ENCODE measurements at places on chromosomes 2 and 18. TPM values are rescaled to one million over a fixed set of nuclear protein-coding genes. Genes with fewer than 3 reads are reported as not detected.

ERICH2 gene
- not detected for total RNA-seq

GRCh38 chr2:134736167-134736880 lies 17.5 kb upstream of the TMEM163 start:
- no peaks in the 10 kb centered on the region for H3K4me1 ChIP-seq
- DNase-seq, result peak; percentile 50
- no peak overlapping the region for H3K4me3 ChIP-seq
- no peaks in the 10 kb centered on the region for H3K36me3 ChIP-seq
- H3K27ac ChIP-seq, result no peak overlapping the region

DNA sequence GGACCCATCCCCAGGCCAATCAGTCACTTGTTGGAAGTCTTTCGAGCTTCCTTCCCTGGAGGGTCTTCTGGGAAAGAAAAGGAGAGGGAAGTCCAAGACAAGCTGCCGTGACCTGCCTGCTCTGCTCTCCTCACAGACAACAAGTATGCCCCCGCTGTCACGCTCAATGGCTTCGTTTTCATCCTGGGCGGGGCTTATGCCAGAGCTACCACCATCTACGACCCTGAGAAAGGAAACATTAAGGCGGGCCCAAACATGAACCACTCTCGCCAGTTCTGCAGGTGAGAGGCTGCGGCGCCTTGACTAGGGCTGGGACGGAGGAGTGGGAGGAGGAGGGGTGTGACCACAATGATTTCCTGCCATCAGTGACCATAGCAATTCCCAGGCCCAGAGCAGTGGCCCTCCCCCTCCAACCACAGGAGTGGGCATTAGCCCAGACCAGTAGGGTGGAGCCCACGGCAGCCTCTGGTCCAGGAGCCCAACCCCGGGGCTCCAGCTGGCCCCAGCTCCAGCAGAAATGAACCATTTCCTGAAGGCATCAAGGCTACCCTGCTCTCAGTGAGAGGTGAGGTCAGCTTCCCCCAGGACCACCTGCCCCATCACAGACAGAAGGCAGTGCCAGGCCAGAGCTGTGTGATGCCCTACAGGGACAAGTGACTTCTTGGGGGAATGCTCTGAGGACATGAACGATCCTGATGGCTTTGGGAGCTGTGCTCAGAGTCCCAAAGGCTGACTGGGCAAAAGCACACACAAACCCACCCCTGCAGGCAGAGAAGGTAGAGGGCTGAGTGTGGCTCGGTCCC lies 223.1 kb downstream of the ATAD2B start:
- no peak overlapping the region for H3K27ac ChIP-seq
- H3K27me3 ChIP-seq, result no peaks in the 10 kb centered on the region
- peaks cover 9% of the 10 kb centered on the region for H3K4me1 ChIP-seq
- no peak for DNase-seq

DNA sequence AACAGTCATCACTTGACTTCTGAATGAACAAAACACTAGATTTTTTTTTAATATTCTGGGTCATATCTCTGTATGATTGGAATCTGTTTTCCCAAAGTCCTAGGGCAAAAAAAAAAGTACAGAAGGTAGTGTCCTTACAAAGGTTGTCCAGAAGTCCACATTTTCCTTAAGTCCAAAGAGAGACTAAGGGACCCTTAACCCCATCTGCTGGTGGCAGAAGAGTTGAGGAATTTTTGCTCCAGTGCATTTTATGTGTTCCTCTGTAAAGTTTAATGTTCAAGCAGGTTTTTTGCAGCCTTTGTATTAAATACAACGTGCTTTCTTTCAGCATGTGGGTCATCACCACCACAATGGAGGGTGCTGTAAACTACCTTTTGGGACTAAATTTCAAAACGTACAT lies 215.9 kb downstream of the SP3 start:
- H3K27me3 ChIP-seq, result peaks cover 2% of the 10 kb centered on the region
- H3K4me1 ChIP-seq, result no peaks in the 10 kb centered on the region
- H3K36me3 ChIP-seq, result no peaks in the 10 kb centered on the region
- DNase-seq, result peak; percentile 54

SLC16A14 gene
- total RNA-seq, result 0.56 TPM

RASGRP3 gene
- total RNA-seq, result 3.0 TPM

ASIC4 gene
- total RNA-seq, result not detected

GRCh38 chr2:232382331-232383225 lies 4.0 kb downstream of the ALPP start:
- peaks cover 3% of the 10 kb centered on the region for H3K4me1 ChIP-seq
- H3K4me3 ChIP-seq, result no peak overlapping the region
- H3K27me3 ChIP-seq, result peaks cover 58% of the 10 kb centered on the region
- no peak for DNase-seq
- H3K36me3 ChIP-seq, result no peaks in the 10 kb centered on the region

C2orf78 gene
- total RNA-seq, result not detected

IL36A gene
- total RNA-seq, result not detected

SANBR gene
- 3.8 TPM for total RNA-seq

DNA sequence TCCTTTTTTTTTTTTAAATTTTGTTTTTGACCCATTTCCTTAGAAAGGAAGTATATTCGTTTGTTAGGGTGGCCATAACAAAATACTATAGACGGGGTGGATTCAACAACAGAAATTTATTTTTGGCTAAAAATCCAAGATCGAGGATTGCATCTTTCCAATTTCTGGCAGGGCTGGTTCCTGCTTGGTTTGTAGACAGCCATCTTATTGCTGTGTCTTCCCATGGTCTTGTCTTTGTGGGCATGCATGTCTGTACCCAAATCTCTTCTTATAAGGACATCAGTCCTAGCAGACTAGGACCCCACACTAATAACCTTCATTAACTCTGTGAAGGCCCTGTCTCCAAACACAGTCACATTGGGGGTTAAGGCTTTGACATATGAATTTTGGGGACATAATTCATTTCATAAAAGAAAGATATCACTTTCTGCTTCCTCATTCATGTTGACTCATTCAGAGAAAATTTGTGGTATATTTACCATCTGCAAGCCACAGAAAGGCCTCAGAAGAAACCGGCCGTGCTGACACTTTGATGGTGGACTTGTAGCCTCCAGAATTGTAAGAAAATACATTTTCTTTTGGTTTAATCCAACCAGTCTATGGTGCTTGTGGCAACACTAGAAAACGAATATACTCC lies 262.1 kb downstream of the LPIN1 start:
- H3K36me3 ChIP-seq, result no peaks in the 10 kb centered on the region
- no peaks in the 10 kb centered on the region for H3K27me3 ChIP-seq
- no peak overlapping the region for H3K27ac ChIP-seq
- peaks cover 5% of the 10 kb centered on the region for H3K4me1 ChIP-seq
- DNase-seq, result peak; percentile 64

CCDC85A gene
- 2.8 TPM for total RNA-seq

DNA sequence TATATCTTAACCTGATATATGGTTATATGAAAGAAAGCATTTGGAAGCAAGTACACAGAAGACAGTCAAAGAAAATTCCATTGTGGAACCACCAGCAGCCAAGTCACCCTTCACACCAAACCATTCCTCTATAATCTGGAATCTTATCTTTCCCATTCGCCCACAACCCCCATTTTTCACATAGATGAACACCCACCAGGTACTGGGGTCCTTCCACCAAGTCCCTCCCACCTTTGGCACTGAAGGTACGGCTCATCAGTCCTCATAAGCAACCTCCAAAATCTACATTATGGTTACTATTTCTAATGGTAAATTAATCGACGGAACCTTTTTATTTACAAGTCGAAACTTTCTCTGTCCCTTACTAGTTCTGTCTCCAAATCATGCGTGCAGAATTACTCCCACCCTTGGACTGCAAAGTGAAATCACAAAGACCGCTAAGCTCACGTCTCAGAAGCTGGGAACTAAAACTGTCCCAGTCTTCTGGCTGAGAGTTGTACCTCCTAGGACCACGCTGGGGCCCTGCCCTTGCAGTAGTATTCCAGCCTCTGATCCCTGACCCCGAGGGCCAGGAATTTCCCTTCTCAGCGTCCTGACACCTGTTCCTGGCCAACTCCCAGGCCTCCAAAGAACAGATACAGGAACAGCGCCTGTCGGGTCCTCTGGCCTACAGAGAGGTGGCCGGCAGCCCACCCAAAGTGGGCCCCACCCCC lies 702 bp downstream of the OLA1 start:
- no peaks in the 10 kb centered on the region for H3K27me3 ChIP-seq
- no peaks in the 10 kb centered on the region for H3K4me1 ChIP-seq
- H3K36me3 ChIP-seq, result peaks cover 2% of the 10 kb centered on the region
- H3K4me3 ChIP-seq, result peak overlapping the region; percentile 89

DNA sequence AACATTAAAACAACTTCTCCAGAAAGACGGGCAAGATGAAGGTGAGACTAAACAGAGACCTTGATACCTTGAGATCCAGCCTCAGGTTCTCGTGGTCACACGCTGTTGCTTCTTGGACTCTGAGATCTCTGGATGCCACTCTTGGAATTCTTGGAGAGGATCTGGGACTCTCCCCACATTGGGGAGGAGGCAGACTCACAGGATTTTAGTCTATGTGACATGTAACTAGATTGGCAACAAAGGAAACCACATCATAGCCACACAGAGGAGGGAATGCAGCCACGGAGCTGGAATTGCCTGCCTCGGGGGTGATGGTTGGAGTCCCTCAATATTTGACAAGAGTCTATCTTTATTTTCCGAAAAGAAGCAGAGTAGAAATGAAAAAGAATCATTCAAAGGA lies 78.8 kb upstream of the IGFBP5 start:
- H3K27me3 ChIP-seq, result no peaks in the 10 kb centered on the region
- H3K4me3 ChIP-seq, result no peak overlapping the region
- H3K27ac ChIP-seq, result peak overlapping the region; percentile 66
- H3K4me1 ChIP-seq, result peaks cover 11% of the 10 kb centered on the region
- no peak for DNase-seq
- H3K36me3 ChIP-seq, result no peaks in the 10 kb centered on the region

TMEM198 gene
- total RNA-seq, result 0.18 TPM

DNA sequence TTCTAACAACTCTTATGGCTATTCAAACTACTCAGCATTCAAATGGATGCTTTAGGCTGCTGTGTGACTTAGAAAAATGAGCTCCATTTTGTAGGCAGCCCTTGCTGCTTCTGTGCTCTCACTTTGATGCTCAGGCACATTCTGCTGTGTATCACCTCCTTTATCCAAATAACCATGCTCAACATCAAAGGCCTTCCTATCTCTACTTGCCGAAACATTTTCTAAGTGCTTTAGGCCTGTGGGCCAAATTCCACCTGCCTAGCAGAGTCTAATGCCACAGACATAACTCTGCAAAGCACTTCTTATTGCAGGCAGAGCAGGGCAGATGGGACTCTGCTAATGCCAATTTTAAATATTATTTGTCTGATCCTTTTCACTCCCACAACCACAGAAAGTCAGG lies 397.4 kb downstream of the RND3 start:
- H3K4me3 ChIP-seq, result no peak overlapping the region
- H3K36me3 ChIP-seq, result no peaks in the 10 kb centered on the region
- no peak overlapping the region for H3K27ac ChIP-seq

DNA sequence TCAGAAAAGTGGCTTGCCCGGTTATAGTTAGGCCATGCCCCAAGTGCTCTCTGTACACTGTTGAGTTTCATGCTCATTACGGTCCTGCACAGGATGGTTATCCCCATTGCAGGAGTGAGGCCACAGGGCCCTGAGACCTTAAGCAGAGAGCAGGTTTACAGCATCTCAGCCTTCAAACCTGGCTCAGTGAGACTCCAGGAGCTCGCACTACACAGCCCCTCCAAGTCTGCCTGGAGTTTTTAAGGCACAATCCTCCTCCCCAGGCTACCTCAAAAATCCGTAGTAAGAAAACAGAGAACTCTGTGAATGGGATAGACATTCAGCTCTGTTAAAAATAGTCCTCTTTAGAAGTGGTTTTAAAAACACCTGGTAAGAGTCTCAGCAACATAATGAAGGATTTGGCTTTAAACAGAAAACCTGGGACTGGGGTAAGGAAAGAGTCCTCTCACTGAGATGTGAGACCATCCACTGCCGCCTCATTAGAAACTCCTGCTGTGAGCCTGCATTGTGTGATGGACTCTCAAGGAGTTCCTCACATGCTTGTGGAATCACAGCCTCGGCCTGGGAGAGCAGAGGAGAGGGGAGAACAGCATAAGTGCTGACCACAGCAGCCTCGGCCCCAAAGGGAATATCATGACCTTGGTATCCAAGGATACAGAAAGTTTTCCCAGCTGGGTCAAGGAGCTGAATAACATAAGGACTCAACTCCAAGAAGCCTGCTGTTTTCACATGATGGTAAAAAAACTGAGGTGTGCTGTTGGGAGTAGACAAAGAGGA lies 214.8 kb downstream of the ATAD2B start:
- DNase-seq, result peak; percentile 10
- H3K36me3 ChIP-seq, result peaks cover 8% of the 10 kb centered on the region
- no peak overlapping the region for H3K4me3 ChIP-seq

- H3K27ac ChIP-seq, result peak overlapping the region; percentile 94
- H3K4me3 ChIP-seq, result no peak overlapping the region
- H3K4me1 ChIP-seq, result peaks cover 3% of the 10 kb centered on the region
- no peaks in the 10 kb centered on the region for H3K27me3 ChIP-seq
- DNase-seq, result peak; percentile 56
- peaks cover 7% of the 10 kb centered on the region for H3K36me3 ChIP-seq
Measured at GRCh38 chr2:195737511-195738325, 80.7 kb downstream of the SLC39A10 start.

SCYGR4 gene
- total RNA-seq, result not detected
